ENCODE measurements at places on chromosomes 4 and X. TPM values are rescaled to one million over a fixed set of nuclear protein-coding genes. Genes with fewer than 3 reads are reported as not detected.

Gene HSD17B13
- 0.65 TPM for total RNA-seq

Gene UGT2A3
- not detected for total RNA-seq

- no peak for DNase-seq
These were observed 90.4 kb upstream of the PCDH10 start for GRCh38 chr4:133058701-133059100.

GRCh38 chr4:2060611-2061185, 1.6 kb downstream of the NAT8L start:
- DNase-seq: no peak

GRCh38 chrX:27336466-27337091, 126.6 kb downstream of the PPP4R3C start:
- no peak for DNase-seq
